ENCODE measurements at places on chromosomes 3 and 15. TPM values are rescaled to one million over a fixed set of nuclear protein-coding genes. Genes with fewer than 3 reads are reported as not detected.

DNA sequence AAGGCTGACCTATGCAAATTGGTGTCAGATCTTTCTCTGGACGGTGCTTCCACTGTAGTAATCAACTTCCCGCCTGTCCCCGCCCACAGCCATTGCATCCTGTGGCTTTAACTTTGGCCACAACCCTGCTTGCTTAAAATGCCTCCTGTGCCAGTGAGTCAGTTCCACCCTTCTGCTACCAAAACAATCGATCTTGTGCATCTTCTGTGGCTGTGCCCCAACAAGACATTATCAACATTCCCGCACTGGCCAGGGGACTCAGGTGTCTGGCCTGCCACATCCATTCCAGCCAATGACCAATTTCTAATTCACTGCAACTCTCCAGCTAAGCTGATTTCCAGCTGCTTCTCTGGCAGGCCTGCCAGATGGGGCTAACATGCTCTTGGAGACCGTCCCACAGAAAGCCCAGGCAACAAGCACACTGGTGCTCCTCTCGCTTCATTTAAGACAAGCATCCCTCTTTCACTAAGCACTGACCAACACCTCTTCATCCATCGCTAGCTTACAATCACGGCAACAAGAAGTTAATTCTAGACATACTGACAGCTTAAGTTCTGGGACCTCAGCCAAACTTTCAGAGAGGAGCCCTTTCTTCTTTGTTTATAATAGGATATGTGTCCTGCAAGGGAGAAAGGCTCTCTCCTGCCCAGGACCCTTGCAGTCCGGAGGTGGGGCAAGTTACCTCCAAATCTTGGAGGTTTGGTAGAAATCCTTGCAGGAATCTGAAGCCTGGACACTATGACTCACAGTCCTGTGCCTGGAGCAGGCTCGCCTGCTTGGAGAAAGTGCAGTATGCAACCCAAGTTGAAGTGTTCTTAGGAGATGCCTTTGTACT, 6.7 kb downstream of the CA12 start:
- peaks cover 7% of the 10 kb centered on the region for H3K4me1 ChIP-seq
- no peaks in the 10 kb centered on the region for H3K36me3 ChIP-seq
- DNase-seq = no peak
- no peak overlapping the region for H3K4me3 ChIP-seq

Gene MANF
- 131 TPM for total RNA-seq

Gene GOLGA6D
- 1.2 TPM for total RNA-seq

Gene CRABP1
- 3.3 TPM for total RNA-seq

Gene UROC1
- not detected for total RNA-seq
